ENCODE measurements at places on chromosomes 5 and 9.

DNA sequence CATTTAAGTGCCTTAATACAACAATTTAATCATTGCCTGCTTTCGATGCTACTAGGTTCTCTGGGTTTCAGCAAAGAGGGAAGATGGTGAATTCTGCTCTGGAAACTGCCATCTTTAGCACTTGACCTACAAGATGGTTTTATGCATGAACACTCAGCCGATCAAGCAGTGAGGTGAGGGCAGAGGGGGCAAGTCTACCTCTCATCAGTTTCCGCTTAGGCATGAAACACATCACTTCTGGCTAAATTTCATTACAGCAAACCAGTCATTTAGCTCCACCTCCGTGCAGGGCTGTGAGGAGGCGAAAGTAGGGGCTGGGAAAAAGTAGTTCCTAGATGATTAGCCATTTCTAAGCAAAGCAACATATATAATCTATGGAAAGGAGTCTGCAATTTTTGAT is 1018.0 kb downstream of the CDH18 start:
- DNase-seq: no peak

DNA sequence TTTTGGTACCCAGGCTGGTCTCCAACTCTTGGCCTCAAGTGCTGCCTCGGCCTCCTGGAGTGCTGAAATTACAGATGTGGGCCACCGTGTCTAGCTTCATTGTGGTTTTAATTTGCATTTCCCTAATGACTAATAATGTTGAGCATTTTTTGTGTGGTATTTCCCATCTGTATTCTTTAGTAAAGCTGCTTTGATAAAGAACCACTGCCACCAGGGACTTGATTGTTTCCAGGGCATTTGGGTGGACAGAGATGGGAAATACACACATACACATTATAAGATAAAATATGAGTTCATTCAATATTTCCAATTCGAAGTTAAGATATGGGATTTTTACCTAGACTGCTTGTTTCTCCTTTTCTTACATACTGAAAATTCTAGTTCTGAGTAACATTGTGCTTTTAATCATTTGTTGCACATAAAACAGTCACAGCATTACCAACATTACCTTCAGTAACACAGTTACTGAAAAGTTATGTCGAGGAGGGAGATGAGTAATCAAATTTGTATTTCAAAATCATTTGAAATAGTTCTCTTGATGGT is 28.9 kb downstream of the HABP4 start:
- DNase-seq: no peak

GRCh38 chr5:150781706-150782614 is 3.4 kb downstream of the SMIM3 start:
- no peak for DNase-seq

DNA sequence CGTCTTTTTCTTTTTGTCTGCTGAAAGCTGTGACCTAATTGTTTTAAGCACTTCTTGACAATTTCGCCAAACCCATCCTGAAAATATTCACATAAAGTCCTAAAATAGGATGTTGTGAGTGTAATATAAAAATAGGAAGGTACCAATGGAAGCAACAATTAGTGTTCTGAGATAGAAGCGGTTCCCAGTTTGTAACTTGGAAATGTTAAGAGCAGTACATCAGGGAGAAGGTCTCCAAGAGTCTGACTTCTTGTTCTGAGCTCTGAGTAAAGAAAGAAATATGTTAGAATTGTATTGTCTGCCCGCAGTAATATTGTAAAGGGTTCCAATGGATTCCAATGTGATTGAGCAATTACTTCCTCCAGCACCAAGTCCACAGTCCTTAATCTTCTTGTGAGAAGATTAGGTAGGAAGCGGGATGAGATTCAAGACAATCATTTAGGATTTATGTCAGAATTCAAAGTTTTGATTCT is 3.9 kb downstream of the VCAN start:
- DNase-seq: no peak

DNA sequence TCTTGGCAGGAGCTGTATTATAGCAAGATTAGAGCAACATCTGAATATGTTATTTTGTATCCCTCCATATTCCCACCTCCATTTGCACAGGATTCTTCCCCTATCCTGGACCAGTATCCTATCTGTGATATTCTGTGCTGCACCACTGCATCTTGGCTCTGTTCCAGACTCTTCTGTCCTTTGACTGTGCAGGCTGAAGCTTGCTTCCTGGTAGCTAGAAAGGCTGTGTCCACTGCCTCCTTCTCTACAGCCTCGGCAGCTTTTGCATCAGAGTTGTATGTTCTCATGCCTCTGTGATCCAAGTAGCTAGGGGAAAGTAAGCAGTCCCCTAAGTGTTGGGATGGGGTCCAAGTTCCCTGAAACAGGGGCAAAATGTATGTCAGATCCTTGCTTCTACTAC is 104.1 kb downstream of the GAS1 start:
- DNase-seq: no peak

DNA sequence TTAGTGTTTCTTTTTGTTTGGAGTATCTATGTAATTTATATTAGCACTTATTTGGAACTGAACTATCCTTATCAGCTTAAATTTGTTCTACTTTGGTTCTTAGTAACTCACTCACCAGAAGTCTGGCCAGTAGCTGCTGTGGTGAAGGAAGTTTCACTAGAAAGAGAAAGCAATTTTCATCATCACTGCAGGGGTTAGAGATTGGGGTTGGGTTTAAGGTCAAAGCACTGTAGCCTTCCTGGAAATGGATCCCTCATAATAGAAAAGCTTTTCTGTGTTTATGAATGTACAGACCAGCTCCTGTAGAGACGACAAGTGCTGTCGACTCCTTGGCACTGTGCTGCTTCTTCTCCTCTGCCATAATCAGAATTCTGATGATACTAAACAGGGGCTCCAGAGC is 22.2 kb downstream of the MROH2B start:
- no peak for DNase-seq

DNA sequence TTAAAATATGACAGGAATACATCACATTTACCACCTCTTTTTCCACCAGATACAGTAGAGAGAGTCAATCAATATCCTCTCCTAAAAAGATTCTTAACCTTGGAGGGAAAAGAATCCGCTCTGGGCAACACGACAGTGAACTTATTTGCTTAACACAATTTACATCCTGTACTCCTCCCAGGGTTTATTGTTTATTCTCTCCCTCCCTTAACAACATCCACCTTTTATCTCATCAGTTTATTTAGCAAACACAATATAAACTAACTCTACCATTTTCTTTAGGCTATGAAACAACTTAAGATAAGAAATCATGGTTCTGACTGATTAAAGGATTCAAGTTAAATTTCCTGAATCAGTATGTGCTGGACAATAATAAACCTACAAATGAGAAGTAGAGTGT is 50.9 kb downstream of the CERT1 start:
- no peak for DNase-seq

DNA sequence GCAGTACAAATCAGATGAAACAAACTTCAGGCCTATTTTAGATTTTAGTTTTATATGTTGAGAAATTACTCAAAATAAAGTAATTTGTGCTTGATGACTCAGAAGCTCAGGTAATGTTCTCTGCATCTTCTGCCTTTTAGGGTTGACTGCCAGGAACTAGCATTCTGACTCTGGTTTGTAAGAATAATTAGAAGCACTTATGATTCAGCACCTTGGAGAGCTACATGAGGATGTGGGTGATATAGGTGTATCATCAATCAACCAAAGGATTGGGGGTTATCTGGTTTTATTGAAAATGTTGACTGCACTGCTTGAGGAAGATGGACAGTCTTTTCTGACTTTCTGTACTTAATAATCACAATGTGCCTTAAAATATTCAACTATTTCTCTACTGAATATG is 118.7 kb upstream of the SGCD start:
- DNase-seq: no peak

- no peak for DNase-seq
Observed at GRCh38 chr5:104081232-104081631, 518.6 kb upstream of the NUDT12 start.

- DNase-seq: no peak
Observed at GRCh38 chr9:75027187-75028107, 646 bp downstream of the CARNMT1 start.

DNA sequence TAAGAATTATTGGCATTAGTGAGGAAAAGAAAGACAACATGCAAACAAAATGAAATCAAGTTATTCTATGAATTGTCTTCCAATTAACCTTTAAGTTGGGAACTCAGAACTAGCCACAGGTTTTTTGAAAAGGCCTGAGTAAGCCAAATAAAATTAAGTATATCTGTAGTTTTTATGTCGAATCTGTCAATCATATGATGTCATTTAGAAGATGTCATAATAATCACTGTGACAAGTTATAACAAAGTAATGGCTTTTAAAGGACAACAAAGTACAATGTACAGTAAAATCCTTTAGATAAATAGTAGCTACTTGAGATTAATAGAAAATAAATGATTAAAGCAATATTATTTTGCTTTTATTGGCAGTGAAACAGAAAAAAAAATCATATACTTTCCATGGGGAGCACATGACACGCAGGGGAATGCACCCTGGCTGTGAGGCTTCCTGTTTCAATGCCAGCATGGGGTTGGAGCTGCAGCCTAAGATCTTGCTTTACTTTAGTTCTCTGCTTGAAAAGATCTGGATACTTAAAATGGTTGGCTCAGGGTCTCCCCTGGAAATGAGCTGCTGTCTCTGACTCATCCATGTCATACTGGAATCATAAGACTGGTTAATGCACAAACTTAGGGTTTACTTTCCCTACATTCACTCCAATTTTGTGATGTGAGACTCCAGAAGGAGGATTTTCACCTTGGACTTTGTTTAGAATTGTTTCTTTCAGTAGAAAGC is 284.3 kb downstream of the TAF11L14 start:
- no peak for DNase-seq

- DNase-seq: no peak
Observed at GRCh38 chr5:149938279-149938678, 6.3 kb downstream of the PDE6A start.

GRCh38 chr5:1316588-1317340 is 21.9 kb upstream of the TERT start:
- DNase-seq: no peak

DNA sequence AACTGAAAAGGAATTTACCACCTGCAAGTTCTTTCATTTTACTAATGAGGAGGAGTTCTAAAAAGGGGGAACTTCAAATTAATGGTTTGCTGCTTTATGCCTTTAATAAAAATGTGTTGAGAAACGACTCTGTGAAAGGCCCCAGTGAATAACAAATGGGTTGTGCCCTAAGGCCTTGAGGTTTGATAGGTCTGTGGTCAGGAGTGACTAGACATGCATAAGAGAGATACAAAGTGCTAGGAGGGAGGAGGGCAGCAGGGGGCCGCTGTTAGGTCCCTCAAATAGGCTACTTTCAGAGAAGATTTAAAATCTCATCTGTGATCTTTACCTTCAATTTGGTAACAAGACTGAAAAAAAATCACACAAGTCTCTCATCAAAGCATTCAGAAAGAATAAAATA is 58.3 kb downstream of the FAM81B start:
- no peak for DNase-seq

DNA sequence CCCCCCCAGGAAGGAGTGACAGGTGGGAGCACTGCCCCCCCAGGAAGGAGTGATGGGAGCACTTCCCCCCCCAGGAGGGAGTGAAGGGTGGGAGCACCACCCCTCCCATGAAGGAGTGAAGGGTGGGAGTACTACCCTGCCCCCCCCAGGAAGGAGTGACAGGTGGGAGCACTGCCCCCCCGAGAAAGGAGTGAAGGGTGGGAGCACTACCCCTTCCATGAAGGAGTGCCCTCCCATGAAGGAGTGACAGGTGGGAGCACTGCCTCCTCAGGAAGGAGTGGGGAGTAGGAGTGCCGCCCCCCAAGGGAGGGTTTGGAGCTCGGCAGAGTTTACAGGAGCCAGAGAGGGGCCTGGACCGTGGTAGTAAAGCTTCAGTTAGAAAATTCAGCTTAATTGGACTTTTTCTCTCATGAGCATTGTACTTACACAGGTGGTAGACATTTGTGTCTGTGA is 100.7 kb downstream of the CACNA1B start:
- no peak for DNase-seq

DNA sequence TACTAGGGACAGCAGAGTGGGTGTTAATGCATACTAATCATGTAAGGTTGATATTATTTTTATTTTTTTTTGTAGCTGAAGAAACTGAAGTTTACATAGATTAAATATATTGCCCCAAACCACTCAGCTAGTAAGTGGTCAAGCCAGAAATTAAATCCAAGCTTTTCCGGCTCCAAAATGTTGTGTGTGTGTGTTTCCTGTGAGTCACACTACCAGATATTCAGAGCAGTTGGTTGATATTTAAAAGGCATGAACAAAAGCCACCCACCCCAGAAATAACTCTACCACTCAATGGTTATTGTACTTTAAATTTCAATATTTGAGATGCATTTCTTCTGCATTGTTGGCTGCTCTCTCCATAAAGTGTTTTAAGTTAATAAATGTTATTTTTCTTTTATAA is 29.5 kb downstream of the KCNN2 start:
- no peak for DNase-seq

GRCh38 chr5:134503088-134503936 is 22.2 kb upstream of the JADE2 start:
- DNase-seq: no peak

DNA sequence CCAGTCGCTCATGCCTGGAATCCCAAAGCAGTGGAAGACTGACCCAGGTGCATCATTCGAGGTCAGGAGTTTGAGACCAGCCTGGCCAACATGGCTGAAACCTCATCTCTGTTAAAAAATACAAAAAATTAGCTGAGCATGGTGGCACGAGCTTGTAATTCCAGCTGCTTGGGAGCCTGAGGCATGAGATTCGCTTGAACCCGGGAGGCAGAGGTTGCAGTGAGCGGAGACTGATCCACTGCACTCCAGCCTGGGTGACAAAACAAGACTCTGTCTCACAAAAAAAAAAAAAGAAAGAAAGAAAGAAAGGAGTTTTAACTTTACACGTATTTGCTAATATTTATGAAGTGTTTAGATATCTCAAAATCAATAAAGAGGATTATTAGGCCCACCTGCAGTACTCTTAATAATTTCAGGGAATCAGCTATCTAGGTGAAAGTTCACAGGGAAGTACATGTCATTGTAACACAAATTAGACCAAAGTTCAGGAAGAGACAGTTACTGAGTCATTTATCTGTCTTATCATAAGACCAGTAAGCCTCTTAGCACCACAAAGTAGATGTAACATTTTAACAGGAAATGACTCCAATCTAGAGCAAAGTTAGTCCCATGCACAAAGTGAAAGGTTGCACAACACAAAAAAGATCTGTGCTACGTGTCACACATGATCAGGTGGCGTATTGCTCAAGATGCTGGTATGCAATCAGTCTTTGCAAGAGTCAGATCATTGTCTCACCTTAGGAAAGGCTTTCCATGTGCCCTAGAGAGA is 34.1 kb upstream of the PLIN2 start:
- no peak for DNase-seq

DNA sequence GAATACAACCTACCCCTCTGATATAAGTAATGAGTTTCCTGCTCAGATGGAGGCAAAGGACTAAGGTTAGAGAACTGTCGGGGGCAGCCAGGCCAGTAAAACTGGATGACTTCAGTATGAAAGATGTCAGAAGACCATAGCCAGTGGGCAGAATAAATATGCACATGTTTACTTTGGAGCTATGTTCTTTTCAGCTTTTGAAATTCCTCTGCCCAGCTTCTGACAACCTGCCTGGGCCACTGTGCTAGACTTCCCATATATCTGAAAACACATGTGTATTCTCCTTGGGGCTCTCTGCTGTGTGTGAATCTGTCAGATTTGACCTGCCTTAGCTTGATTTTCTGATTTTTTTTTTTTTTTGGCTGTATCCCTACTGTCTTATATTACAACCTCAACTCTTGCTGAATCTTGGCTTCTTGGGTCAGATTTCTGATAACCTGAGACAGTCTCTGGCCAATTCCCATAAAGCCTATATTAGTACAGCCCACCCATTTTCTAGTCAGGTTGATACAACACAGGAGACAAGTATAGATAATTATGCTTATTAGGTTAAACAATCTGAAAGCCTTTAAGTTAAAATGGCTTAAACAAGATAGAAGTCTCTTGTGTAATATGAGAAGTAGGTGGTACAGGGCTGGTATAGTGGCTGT is 76.6 kb upstream of the PRLR start:
- DNase-seq: no peak
